ENCODE measurements at places on chromosomes 1 and 21.

GRCh38 chr1:225852413-225853124 lies 29.6 kb downstream of the TMEM63A start:
- DNase-seq = no peak

GRCh38 chr21:43849532-43850299 lies 15.3 kb upstream of the AGPAT3 start:
- no peak for DNase-seq

GRCh38 chr21:28522014-28522799 lies 470.5 kb downstream of the LTN1 start:
- no peak for DNase-seq

DNA sequence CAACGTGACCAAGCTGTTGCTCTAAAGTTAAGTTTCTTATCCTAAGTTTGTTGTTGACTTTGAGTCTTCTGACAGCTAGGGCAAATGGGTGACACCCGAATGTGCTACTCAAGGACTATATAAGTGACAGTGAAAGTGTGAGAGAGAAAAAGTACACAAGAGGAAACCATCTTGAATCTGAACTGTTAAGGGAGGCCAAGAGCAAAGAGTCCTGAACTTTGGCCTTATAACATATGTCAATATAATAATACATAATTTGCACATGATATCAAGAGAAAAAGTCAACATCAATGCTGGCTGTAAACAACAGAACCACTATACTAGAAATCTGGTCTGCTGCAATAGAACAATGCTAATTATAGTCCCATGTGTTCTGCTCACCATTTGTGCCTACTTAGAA lies 29.5 kb downstream of the SYNJ1 start:
- DNase-seq = no peak

- DNase-seq = no peak
Observed at GRCh38 chr1:196960854-196961253, 16.5 kb upstream of the CFHR5 start.

- no peak for DNase-seq
Observed at GRCh38 chr21:39345440-39345839, 3.4 kb downstream of the HMGN1 start.

GRCh38 chr1:33997127-33998036 lies 133.5 kb downstream of the HMGB4 start:
- DNase-seq = no peak

DNA sequence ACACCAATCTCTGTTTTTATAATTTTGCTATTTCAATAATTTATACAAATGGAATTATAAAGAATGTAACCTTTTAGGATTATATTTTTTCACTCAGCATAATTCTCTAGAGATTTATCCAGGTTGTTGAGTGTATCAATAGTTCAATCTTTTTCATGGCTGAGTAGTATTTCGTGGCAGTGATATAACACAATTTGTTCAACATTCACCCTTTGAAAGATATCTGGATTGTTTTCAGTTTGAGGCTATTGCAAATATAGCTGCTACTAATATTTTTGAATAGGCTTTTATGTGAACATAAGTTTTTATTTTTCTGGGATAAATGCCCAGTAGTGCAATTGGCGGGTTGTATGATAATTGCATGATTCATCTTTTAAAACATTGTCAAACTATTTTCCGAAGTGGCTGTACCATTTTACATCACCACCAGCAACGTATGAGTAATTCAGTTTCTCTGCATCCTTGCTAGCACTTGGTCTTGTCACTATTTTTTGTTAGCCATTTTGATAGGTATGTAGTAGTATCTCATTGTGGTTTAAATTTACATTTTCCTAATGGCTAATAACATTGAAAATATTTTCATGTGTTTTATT lies 55.6 kb upstream of the ABCD3 start:
- no peak for DNase-seq

- DNase-seq = no peak
Observed at GRCh38 chr21:16579538-16579937, 849.8 kb downstream of the USP25 start.

GRCh38 chr1:67339623-67340343 lies 32.1 kb downstream of the IL12RB2 start:
- no peak for DNase-seq
